ENCODE measurements at places on chromosomes 1 and 21.

DNA sequence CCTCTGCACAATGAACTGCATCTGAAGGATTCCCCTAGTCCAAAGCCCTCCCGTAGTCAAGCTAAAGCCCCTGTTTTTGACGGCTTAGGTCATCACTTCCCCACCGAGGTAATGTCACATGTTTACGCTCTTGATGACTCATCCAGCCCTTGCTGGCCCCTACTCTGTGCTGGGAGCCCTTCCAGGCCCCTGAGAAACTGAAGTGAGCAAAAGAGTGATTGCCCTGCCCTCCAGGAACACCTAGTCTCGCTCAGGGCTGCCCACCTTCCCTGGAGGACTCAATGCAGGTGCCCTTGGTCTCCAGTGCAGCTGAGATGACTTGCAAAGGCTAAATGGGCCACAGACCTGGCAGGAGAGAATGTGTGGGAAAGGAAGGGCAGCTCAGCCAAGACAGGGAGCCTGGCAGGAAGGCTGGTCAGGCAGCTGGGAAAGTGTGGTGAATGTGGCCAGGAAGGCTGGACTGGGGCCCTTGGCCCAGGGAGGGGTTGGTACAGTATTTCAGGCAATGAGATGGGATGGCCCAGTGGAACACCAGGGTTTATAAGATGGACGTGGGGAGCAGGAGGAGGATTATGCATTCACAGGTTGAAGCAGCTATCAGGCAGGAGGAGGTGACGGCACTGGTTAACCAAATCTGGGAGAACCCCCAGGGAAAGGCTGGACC, 345.6 kb downstream of the NPHP4 start:
- no peak for DNase-seq

DNA sequence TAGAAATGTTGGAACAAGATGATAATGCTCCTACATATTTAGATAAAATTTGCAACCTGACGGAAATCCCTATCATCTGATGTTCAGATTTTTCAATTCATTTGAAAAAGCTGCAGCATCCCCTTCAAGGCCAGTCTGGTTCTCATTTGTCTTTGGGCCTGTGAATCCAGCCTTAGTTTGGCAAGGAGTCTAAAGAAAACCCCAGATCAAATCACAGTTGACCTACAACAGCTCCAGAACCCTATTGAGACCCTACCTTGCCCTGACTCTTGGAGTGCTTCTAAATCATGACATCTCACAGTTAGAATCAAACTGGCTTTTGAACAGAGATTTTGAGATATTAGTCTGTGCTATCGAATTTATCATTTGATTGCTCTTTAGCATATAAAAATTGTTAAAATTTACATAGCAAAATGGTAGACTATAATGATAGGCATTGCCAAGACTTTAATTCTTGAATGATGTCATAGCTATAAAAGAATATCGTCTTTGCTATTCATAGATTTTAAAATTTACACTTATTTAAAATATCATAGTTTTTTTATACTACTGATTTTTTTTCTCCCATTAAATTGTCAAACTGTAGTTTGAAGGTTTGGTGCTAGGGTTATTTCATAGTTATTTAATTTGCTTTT, 2.2 kb downstream of the PPP2R5A start:
- DNase-seq = no peak

DNA sequence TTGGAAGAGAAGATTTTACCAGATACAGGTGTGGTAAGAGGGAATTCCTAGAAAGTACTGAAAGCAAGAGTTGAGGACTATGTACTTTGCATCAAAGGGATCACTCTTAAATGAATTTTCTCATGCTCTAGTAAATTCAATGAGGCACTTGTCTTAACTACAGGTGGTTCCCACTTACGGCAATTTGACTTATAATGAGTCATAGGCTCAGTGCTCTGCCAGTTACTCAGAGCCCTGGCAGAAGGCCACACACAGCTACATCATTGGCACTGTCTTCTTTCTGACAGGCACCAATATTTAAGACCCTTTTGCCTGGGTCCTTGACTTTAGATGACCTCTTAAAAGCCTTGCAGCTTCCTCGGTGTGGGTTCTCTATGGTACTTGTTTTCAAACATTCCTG, 15.9 kb upstream of the ADAMTS5 start:
- DNase-seq = no peak

GRCh38 chr1:186682736-186683135, 2.5 kb upstream of the PTGS2 start:
- no peak for DNase-seq

DNA sequence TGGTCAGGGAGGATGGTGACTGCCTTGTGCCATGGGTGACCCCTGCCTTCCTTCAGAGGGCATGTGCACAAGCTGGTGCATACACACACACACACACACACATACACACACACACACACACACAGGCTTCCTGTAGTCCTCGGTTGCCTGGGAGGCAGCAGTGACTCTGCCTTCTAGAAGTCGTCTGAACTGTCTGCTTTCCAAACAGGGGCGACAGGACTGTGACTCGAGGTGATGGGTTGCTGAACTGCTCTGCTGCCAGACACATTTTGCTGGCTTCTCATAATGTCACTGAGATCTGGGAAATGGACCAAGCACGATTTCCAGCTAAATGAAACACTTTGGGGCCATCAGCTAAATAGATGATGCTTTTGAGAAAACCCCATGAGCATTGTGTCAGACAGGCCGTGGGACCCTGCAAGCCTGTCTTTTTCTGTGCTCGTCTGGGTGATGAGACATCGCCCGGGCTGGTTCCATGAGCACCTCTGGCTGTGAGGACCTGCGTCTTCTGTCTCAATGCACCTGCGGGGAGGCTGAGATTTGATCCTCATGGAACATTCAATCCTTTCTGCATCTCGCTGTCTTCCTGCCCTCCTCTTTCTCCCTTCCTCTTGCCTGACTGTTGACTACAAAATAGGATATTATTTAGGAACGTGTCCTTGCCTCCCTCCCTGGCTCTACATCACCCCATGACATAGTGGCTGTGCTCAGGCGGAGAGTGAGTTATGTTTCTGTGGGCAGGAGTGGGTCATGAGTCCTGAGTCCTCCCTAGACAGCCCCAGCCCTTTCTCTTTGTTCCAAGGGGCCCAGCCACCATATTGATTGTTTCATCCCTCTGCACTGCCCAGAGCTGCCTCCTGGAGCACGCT, 436.8 kb downstream of the CAMTA1 start:
- no peak for DNase-seq

DNA sequence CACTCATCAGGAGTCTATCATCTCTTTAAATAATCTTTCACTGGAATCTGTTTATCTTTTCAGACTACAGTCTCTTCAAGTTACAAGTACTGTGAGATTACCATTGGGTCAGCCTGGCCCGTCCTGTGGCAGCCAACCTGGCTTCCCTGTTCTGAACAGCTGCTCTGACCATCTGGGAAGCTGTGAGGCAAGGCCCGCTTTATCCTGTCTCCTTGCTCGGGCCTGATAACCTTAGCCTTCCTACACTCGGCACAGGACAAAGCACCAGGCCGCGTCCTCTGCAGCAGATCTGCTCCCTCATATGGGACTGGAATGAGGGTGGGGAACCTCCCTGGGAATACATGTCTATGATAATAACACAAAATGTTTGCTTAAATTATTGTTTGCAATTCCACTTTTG, 113.3 kb downstream of the PTPN14 start:
- DNase-seq = peak; percentile 16

GRCh38 chr1:160578175-160578524, 1.1 kb downstream of the CD84 start:
- no peak for DNase-seq
